ENCODE measurements at places on chromosomes 7 and 10.

DNA sequence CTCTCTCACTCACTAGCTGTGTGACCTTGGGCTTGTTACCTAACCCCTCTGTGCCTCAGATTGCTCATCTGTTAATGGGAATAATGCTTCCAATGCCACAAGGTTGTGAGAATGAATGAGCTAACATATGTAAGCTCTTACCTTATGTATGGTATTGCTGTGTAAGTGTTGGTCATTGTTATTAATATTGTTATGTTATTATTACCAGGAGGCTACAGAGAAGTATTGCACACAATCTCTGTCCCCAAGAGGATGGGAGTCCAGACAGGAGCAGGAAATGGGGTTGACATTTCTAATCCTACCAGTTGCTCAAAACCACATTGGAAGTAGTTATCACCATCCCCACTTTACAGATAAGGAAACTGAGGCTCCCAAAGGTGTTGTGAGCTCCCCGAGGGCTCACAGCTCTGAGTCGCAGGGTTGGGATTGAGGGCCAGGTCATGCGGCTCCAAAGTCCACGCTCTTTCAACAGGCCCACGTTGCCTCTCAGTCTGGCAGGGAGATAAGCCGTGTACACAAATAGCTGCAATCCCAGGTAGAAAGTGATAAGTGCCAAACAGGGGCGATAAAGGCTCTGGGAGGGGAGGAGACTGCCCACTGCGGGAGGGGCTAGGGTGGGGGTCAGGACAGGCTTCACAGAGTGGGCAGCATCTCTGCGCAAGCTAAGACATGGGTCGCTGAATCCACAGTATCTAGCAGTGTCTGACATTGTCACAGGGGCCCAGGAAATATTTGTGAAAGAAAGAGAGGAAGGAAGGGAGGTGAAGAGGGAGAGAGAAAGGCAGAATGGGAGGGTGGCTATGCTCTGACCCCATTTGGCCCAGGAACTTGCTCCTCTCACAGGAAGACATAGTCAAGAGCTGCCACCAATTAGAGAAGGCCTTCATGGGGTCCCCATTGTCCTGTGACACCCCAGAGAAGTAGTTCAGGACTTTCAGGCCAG lies 9.6 kb upstream of the ZMIZ1 start:
- no peak for DNase-seq

DNA sequence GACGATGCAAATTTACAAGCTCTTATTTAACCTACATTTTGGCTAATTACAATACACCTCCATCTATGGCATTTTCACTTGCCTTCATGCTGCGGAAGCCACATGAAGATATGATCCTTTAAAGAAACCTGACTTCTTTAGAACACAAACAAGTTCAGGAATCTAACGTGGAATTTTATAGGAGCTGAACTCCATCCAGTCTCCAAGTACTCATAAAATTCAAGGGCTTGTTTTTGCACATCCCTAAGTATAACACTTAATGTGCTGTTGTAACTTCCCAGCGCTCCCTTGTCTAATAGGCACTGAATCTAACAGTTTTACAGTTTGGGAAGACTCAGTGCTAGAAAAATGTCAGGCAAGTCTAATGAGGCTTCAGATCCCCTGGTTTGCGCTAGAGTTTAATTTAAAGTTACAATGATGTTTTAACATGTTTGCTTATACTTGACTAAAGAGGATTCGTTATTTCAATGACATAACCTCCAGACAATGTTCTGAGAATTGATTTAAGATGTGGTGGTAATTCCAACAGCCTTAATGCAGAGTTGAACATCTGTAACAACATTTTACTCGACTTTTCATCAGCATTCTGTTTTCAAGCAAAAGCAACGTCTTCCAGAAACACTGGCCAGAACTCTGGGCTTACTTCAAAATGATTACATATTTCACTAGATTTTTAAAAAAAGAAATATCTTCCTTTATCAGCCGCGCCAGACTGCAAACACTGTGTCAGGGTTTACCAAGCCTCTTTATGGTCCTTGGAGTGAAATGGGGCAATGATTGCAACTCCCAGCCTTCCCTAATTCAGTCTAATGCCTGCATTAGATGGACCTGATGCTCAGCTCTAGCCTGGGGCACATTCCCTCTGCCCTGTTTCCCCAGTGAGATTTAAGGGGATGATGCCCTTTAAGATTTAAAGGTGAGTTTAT lies 664.3 kb downstream of the KCNMA1 start:
- DNase-seq: no peak

DNA sequence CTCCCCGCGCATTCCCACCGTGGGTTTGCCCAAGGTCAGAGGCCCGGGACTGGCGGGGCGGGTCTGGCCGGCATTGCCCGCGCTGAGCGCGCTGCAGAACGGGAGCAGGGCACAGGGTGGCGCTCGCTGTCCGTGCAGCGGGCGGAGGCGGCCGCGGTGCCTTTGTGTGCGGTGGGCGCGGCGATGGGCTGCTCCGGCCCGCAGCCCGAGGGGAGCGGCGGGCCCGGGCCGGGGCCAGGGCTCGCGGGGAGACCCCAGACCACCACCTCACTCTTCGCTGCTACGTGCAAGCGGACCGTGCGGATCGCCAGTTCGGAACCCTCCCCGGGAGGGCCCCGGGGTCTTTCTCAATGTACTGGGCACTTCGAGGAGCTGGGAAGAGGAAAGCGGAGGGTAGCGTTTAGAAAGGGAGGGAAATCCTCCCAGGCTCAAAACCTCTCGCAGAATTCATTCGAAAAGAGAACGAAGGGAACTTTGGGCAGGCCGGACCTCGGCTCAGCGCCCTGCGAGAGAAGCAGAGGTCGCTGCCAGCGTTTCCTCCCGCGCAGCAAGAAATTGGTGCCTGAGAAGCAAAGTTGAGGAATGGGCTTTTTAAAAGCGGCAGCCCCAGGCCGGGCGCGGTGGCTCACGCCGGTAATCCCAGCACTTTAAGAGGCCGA lies 8.5 kb downstream of the SP8 start:
- DNase-seq: no peak

DNA sequence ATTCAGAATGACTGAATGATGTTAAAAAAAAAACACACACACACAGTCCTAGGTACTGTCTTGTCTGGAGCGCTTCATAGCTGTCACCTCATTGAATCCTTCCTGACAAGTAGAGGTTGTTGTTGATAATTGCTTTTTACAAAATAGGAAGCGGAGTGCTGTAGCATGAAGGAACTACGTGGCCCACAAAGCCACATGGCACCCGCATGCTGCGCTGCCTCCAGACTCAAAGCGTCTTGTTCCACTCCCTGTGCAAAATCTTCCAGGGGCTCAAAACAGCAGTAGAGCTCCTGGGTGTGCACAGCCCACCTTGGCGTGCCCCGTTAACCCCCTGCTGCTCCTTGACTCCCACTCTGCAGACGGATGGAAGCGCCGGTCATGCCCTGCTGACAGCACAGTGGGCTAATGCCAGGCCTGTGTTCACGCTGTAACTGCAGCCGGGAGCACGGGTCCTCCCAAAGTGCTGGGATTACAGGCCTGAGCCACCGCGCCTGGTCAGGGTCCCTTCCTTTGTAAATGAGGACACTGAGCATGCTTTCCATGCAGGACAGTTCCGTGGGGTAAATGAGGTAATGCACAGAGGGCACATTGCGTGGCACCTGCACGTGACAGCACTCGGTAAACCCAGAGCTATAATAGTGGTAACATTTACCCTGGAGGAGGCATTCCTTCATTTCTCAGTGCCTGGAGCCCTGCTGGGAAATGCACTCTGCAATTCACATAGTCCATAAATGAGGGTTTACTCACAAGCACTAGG lies 91.1 kb upstream of the GNA12 start:
- no peak for DNase-seq

DNA sequence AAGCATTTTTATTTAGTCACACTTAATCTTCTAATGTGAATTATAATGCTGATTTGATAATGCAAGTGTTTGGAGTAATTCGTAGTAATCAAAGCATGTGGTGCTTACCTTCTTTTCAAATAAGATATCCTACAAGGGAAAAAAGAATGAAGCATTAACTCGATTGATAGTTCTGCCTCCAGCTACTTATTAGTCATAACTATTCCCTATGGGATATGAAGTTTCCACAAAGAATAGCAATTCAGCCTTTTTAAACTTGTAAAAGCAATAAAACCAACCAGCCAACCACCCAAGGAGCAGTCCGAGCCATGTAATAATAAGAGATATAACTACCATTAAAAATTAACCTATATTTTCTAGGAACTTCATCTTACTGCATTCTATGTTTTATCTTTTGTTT lies 11.6 kb downstream of the COL28A1 start:
- DNase-seq: no peak
